Kidney glomerular epithelial cell (primary cell): ENCODE measurements at places on chromosomes 1 and 21.

DNA sequence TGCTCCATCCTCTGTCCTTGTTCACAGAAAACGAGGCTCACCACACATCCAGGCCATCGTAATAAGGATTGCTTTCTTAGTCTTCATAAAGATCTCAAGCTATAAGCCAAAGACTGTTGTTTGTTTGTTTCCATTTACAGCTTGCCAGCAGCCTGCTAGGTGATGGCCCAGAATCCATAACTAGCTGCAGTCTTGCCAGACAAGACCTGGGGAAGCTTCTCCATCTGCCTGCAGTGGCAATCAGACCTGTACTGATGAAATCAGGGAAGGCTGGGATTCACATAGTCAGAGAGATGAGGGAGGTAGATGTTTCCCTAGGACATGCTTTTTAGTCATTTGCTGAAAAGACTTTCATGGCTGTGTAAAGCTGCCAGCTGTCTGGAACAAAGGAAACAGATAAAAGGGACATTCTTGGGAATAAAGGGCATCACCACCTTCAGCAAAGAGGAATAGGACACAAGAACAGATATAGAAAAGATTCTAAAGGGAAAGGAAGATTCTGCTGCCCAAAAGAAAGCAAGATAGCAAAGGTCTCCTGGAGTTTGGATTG is 51.0 kb downstream of the MT1HL1 start:
- DNase-seq = no peak

DNA sequence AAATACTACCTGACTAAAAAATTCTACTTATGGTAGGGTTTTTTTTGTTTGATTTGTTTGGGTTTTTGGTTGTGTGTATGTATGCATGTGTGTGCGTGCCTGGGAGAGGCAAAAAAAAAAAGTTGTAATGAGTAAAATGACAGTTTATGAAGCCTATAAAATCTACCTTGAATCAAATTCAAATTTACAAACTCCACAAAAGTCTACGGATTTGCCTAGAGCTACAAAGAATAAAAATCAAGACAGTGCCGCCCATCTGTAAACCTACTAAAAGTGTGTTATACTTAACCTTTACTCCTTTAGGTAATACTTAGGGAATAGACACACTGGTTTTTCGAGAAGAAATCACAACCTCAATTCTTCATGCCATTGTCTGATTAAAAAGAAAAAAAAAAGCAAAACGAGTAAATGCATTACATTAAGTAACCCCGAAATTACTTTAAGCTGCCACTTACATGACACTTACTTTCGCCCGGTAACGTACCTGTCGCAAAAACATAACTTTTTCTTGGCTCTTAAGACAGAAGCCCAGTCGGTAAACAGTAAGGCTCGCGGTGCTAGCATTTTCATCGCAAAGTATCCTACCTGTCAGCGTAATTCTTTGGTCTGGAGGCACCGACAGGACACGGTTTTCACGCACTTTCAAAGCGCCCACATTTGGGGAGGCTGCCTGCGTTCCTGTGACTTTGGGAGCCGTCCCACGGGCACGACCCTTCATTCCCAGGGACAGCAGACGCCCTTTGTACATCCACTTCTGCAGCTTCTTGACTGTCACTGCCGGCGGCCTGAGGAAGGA is 951 bp downstream of the SYDE2 start:
- no peak for DNase-seq

GRCh38 chr1:114701931-114702330 is 6.6 kb upstream of the AMPD1 start:
- no peak for DNase-seq

DNA sequence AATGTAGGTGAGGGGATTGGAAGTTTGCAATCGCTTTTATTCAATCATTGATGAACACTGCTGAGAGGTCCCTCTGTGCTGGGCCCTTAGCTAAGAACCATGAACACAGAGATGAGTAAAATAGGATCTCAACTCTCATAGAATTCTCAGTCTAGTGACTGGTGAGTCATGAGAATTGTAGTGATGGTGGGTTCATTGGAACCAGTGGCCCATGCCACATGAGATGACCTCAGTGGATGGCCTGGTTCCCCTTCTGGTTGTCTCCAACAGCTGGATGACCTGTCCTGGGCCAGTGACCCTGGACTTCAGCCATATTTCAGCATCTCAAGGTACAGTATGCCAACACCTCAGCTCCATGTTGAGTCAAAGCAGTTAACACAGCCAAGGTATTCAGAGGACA is 21.3 kb upstream of the S100A10 start:
- no peak for DNase-seq

- no peak for DNase-seq
Measured at GRCh38 chr1:206872139-206872538, 6.7 kb downstream of the IL20 start.

GRCh38 chr21:31201144-31201543 is 142.9 kb downstream of the TIAM1 start:
- no peak for DNase-seq

- DNase-seq = no peak
Measured at GRCh38 chr1:201034671-201035070, 11.2 kb upstream of the KIF21B start.

DNA sequence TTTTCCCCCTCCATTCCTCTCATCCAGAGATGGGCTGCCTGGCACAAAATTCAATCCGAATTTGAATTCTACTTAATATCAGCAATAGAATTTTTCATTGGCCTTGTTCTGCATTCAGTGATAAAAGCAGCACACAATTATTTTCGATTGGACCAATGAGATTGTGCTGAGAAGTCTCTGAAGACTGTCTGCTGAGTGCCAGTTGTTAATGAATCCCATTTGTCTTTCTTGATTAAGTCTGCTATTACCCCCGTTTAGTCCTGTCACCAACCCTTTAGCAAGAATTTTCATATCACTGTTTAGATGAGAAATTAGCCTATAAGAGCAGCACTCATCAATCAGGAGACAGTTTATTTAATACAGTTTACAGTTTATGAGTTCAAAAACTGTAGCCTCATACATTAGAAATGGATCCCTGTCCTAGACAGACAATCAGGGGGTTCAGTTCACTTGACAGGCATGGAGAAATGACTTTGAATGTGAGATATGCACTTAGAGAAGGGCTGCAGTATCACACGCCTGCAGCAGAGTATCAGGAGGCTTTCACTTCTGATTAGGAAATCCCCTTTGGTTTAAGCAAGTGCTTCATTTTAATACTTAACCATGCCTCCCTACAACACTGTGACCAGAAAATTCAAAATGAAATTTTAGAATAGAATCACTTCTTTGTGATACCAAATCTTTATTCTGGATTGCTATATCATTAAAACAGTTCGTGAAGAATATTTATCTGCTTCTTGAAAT is 304.7 kb upstream of the PTBP2 start:
- DNase-seq = no peak

DNA sequence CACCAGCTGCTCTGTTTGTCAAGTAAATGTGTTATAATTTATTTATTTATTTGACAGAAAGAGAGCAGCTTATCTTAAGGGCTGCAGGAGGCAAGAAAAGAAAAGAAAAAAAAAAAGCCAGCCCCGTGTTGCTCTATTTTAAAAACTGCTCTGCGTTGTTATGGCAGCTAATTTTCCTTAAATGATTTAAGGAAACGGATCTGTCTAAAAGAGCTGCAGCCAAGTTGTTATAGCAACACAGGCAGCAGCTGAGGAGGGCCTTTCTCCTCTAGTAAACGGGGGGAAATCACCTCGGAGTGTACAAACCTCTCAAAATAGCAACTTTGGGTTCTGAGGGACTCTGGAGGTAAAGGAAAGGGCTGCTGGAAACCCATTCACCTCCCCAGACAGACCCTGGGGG is 149.2 kb downstream of the BEND5 start:
- no peak for DNase-seq

DNA sequence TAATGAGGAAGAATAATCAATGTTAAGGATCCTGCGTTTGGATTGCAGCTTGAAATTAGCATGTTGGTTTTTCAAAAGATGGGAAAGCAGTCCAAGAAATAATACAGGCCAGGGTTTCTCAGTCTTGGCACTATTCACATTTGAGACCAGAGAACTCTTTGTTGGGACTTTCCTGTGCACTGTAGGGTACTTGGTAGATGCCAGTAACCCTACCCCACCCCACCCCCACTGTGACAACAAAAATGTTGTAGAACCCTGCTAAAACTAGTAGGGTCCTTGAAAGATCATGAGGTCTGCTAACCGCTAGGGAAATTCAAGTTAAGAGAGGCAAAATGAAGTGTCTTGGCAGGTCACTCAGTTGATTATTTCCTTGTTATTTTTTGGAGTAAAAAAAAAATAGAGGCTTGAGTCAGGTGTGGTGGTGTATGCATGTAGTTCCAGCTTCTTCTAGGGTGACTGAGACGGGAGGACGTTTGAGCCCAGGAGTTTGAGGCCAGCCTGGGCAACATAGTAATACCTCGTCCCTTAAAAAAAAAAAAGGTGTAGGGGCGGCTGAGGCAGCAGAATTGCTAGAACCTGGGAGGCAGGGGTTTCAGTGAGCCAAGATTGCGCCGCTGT is 53.3 kb downstream of the SPEN start:
- DNase-seq = no peak

- no peak for DNase-seq
Measured at GRCh38 chr1:108188801-108189200, 11.3 kb downstream of the SLC25A24 start.

DNA sequence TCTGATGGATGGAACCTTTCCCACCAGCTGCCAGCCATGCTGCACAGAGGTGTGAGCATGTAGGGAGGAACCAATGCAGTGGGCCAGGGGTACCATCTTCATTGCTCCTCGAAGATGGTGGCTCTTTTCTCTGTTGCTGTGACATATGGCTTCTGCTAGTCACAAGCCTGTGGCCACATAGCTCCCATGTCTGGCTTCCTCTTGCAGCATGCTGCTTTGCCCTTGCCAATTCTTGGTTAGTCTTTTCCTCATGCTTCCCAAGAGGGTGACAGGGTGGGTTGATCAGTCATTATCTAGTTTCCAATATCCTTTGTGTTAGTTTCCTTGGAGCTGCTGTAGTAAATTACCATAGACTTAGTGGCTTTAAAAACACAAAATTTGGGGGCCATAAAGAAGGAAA is 123.4 kb downstream of the ETS2 start:
- DNase-seq = no peak

DNA sequence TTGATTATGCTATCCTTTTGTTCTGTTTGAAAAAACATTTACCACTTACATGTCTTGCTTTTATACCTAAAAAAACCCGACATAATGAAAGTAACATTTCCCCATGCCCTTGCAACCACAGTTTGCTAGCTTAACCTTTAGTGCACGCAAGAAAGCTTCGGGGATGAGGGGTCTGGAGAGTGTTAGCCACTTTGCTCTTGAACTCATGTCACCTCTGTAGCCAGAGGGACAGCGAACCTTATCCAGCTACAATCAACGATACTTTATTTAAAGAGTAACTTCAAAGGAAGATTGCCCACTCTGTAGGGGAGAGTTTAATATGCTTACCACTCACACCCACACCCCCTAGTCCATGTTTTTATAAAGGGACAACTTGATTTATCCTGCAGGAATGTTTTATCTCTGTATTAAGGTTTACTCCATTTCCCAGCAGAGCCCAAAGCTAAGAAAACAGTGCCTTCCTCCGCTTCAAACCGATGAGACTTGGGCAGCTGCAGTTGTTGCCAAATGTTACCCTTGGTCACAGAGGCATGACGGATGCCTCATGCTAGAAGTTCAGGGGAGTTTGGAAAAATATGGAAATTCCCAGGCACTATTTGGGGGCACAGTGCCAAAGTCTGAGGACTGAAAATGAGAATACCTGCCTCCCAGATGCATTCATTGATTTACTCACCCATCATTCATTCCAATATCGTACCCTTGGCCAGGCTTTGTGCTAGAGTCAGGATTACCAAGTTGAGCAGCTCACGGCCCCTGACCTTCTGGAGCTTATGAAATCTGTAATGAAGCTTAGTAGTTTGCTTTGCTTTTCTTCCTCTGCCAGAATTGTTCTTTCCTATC is 61.4 kb upstream of the VCAM1 start:
- peak; percentile 100 for DNase-seq

- no peak for DNase-seq
Measured at GRCh38 chr1:100928128-100928527, 32.2 kb downstream of the SLC30A7 start.

DNA sequence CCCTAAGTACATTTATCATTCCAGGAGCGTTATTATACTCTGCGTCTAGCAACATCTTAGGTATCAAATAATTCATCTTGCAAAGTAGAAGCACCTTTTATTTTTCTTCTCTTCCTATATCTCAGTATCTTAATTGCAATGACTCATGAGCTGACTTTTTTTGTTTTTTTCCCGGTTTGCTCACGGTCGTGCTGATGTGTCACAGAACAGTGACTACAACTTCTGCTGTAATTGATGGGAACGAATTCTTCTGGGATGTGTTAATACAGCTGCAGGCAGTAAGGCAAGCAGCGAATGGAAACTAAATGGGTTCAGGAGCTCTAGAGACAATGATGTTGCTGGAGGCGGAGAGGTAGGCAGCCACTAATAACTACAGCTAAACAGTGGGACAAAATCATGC is 89.8 kb upstream of the TMPRSS15 start:
- peak; percentile 9 for DNase-seq

GRCh38 chr1:60762911-60763310 is 319.4 kb upstream of the NFIA start:
- DNase-seq = no peak

- no peak for DNase-seq
Measured at GRCh38 chr1:214067853-214068703, 80.3 kb downstream of the PROX1 start.

DNA sequence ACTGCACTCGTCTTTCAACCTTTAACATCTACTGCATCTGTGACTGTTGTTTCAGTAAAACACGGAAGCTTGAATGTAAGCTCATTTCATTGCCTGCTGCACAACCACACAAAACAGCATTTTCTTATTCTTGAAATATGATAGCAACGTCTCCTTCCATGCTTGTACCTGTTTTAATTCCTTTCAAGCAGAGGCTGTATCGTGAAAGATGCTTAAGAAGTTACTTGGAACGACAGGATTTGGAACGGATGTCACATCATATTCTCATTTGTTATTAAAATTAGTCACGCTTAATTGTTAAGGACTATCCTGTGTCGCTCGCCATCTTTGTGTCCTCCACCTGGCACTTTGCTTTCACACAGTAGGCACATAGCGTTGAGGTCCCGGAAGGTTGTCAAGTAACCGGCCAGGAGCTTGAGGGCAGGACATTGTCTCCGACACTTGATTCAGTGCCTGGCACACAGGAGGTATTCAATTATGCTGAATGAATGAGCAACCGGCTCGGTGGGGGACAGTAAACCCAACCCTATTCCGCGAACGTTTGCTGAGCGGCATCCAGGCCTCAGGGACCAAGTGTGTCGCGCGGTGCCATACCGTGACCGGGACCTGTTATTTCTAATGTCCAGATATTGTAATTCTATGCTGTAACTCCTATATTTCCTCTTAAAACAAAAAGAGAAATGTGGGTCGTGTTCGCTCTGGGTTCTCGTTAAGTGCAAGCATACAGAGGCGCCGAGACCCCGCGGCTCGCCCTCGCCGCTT is 499 bp upstream of the SH3GLB1 start:
- DNase-seq = peak; percentile 75

GRCh38 chr1:228478912-228479711 is 8.1 kb upstream of the RNF187 start:
- no peak for DNase-seq

GRCh38 chr21:33390479-33390878 is 12.7 kb upstream of the IFNGR2 start:
- DNase-seq = no peak

- no peak for DNase-seq
Measured at GRCh38 chr1:3711780-3712451, 40.3 kb upstream of the CCDC27 start.
